NCI-H345 (cell line): ENCODE measurements at places on chromosomes 2 and 18.

- DNase-seq: no peak
These were observed 16.9 kb upstream of the CRACDL start for GRCh38 chr2:98952966-98953365.

- DNase-seq: no peak
These were observed 169.7 kb upstream of the APCDD1 start for GRCh38 chr18:10284540-10285282.

- DNase-seq: no peak
These were observed 143.9 kb downstream of the PXDN start for GRCh38 chr2:1600191-1601066.

DNA sequence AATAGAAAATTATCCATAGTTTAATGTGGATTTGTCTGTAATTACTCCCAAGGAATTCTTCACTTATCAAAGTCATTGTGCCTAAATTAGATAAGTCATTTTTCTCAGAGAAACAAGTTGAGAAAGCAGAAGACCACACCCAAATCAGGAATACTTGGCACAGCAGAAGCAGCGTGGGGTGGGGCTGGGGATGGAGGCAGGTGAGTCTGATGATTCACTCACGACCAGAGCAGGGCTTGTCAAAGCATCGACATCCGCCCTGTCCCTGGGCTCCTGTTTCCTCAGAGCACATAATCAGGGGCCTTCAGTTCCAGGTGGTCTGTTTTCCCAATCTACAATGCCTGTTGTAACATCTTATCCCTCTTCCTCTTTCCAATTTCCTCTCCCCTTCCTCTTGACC, 31.5 kb upstream of the COLEC12 start:
- no peak for DNase-seq

GRCh38 chr2:86631846-86632485, 8.3 kb upstream of the RNF103 start:
- DNase-seq: no peak

DNA sequence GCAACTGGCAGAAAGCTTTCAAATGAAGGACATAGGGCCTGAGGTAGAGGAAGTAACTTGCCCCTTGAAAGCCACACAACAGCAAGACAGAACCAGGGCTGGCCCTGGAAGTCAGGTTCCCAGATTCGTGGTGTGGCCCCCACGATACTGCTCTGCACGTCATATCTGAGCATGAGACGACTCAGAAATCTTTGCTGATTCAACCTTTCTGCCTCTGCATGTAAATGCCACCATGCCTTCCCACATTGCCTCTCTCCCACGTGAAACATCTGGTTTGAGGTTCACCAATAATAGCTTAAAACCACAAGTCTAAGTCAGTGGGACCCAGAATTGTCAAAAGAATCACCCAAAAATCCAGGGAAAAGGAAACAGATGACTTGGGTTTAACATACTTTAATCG, 214.0 kb upstream of the TRIB2 start:
- DNase-seq: no peak

GRCh38 chr18:3016585-3017297, 3.8 kb upstream of the LPIN2 start:
- DNase-seq: no peak

DNA sequence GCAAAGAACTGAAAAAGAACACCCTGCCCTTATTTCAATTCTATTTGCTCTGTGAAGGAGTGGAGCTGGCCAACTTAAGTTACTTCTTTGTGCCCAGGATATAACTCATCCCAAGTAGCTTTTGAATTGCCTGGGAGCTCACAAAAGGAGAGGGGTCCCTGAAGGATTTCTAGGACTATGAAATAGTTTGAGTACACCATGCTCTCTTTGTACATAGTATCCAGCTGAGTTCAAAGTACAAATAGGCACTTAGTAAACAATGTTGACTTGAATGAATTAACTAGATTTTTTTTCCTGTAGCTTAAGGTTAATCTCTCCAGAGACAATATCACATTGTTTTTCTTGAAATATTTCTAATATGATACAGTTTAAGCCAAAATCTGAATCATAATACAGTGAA, 47.7 kb downstream of the ZC3H15 start:
- peak; percentile 10 for DNase-seq

DNA sequence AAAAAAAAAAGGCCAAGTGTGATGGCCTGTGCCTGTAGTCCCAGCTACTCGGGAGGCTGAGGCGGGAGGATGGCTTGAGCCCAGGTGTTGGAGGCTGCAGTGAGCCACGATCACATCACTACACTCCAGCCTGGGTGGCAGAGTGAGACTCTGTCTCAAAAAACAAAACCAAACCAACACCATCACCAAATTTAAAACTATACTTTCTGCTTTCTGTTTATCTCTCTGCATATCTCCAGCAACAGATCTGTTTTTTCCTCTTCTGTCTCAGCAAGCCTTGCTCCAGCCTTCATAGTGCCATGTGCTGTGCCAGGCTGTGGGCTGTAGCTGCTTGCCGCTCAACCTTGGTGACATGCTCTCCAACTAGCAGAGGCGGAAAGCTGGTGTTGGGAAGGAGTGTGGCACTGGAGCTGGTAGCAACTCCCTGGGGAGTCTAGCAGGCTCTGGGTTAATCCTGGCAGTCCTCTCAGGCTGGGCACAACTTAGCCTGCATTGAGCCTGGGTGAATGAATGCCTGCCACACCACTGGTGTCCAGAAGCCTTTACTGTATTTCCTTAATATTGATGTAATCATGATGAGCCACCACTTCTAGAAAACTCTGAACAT, 204.1 kb downstream of the LDLRAD4 start:
- no peak for DNase-seq

DNA sequence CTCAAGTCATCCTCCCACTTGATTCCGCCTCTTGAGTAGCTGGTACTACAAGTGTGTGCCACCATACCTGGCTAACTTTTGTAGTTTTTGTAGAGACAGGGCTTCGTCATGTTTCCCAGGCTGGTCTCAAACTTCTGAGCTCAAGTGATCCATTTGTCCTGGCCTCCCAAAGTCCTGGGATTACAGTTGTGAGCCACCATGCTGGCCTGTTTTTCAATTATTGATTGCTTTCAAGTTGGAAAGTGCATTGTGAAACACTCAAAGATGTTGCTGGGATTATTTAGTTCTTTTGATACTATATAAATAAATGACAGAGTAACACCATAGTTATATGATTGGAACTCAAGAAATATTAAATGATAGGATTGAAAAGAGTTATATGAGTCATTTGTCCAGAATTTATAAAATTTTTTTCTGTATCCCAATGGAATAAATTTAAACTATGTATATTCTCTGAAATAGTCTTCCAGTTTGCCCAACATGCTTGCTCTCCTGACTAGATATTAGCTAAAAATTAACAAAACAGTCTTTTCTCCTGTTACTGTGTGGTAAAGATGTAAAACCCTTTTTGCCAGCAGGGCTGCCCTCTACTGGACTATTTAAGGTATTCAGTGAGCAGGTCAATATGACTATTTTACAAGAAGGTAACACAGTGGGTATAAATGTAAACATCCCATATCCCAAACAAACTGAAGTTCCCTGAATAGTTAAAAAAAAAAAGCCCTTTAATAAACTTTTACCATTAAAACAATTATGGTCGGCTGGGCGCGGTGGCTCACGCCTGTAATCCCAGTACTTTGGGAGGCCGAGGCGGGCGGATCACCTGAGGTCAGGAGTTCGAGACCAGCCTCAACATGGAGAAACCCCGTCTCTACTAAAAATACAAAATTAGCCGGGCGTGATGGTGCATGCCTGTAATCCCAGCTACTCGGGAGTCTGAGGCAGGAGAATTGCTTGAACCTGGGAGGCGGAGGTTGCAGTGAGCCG, 42.7 kb downstream of the ACSL3 start:
- DNase-seq: peak; percentile 26

DNA sequence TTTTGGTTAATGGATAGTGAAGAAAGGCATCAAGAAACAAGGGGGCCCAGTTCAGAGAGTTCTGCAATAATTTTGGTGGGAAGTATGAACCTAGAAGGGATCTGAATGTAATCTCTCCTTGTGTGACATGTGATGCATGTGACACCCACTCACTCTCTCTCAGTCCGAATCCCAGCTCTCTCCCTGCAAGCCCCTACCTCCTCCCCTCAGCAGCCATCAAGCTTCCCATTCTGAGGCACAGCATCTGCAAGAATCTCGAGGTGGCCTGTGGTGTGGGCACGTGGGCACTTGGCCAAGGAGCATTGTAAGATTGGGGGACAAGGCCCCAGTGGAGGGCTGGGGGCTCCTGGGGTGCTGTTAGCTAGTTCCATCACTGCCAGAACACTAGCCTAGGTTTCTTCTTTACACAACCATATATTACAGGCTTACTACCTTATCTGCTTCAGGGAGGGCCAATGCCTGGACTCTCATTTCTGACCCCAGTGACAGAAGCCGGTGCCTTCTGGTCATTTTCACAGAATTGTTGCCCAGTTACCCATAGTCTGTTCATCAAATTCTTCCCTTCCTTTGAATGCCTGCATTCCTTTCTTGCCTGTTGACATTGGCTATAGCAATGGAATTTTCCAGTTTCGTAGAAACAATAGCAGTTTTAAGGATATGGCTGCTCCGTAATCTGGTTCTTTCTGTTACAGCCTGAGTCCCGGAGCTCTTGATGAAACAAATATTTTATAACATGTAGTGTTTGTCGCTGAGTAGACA, 13.3 kb upstream of the LCLAT1 start:
- no peak for DNase-seq

GRCh38 chr2:50651676-50652075, 380.3 kb downstream of the NRXN1 start:
- no peak for DNase-seq

DNA sequence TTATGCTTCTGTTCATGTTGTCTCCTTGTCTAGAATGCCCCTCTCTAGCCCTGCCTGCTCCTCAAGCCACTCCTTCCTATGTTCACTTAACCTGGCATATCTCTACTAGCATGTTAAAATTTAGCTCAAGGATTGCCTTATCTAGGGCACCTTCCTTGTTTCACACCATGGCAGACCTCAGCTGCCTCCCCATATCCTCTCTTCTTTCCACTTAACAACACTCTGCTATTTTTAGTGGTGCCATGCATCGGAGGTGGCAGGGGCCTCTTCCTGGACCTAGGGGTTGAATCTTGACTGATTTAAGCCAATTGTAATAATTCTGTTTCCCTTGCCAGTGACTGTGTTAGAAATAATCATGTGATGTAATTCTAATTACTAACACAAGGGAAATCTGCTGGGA, 36.9 kb upstream of the FAM98A start:
- no peak for DNase-seq

DNA sequence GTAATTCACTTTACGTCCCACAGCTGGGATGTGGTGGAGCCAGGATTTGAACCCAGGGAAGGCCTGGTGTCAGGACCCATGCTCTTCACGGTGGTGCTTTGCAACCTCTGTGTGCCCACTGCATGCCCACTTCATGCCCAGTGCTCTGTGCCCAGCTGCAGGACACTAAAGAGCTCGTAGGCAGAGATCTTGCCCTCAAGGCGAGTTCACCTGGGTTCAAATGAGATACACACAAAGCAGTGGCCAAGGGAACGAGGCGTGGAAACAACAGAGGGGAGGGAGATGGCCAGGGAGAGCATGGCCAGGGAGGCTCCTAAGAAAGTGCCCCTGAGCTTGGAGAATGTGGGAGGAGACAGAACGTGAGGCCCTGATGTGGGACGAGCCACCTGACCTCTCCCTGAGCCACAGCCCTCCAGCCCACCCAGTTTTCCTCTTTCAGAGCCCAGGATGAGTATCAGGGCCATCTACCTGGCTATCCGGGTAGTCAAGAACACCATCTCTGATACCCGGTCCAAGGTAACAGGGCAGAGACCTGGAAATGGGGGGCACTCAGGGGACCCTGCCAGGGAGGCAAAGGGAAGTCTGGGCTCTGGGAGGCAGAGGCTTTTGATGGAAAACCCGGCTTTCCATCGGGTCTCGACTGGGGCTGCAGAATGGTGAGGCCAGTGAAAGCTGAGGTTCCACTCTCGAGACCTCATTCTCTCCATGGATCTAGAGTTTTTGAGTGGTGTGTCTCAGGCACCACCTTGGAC, 20.4 kb downstream of the MROH2A start:
- no peak for DNase-seq

- no peak for DNase-seq
These were observed 1.6 kb downstream of the ELMOD3 start for GRCh38 chr2:85356186-85356585.

- DNase-seq: no peak
These were observed 150.7 kb upstream of the CCDC68 start for GRCh38 chr18:55109818-55110414.

DNA sequence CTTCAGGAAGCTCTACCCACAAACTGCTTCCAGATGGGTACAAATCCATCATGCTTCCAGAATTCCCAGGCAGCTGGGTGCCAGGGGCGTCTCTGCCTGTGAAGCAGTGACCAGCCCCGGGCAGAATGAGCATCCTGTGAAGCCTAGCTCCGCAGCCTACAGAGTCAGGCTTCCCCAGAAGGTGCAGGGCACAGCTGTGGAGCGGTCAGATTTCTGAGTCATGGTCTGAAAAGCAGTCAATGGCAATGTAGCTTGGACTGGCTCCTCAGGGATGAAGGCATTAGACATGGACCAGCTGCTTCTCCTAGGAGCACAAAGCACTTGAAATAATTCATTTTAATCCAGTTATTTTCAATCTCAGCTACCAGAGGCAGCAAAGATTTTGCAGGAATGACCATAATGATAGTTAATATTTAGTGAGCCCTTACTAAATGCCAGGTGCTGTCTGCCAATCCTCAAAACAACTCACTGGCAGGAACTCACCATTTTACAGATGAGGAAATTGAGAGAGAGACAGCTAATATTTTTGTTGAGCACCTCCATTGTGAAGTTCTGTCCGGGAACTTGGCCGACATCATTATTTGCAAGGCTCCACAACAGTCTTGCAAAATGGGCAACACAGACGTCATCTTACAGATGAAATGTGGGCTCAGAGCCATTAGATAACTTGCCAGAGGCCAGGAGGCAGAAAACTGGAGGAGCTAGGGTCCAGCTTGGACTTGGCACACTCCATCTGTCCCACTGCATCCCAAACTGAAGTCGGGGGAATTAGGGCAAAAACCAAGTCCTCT, 31.7 kb downstream of the ACMSD start:
- no peak for DNase-seq

DNA sequence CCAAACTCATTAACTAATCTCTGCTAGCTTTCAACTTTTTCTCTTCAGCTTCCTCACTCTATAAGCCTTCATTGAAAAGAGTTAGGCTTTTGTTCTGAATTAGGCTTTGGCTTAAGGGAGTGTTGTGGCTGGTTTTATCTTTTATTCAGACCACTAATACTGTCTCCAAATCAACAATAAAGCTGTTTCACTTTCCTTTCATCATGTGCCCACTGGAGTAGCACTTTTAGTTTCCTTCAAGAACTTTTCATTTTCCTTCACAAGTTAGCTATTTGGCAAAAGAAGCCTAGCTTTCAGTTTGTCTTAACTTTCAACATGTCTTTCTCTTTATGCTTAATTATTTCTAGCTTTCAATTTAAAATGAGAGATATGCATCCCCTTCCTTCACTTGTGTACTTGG, 271.7 kb upstream of the FSIP2 start:
- no peak for DNase-seq

DNA sequence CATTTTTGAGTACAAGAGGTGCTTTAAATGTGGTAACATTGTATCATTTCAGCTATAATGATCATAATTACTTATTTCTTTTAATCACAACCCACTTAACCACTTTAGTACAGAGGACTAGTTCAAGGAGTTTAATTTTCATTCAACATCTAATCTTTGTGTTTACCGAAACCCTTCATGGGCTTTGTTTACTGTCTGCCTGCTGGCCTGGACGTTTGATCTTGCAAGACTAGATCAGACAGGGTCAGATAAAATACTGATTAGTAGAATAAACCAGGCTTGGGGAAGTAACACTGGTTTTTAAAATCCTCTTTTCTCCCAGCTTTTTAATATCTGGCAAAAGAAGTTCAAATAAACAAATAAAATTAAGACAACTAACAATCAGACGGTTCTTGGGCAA, 93.6 kb downstream of the SATB2 start:
- peak; percentile 6 for DNase-seq
